ENCODE measurements at places on chromosomes 1 and 21.

DNA sequence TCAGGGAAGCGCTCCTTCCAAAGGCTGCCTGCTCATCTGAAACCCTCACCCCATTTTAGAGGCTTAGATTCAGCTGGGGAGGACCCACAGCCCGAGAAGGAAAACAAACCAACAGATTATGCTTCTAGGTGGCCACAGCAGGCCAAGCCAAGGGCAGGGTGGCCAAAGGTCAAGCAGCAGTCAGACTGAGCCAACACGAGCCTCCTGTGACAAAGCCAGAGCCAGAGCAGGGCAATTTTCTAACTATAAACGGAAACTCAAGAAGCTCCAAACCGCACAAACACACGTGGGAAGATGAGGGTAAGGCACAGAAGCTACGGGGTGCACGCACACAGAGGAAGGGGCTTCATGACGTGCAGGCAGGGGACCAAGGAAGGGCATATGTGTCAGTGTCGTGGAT is 64.1 kb downstream of the PLEKHA6 start:
- DNase-seq, result no peak

DNA sequence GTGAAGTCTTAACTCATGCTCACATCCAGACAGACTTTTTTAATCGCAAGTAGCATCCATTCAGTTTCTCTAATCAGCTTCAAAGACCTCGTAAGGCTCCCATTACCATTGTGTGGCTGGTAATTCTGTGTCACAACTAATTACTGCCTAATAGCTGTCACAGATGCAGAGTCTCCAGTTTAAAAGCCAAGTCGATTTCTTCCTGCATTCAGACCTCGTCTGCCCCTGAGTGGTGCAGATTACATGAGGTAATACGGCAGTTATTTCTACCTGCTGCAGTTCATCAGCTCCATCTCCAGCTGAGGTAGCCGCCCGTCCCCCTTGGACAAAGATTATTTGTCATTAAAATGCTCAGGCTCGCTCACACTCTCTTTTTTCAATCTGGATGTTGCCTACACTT is 34.4 kb upstream of the OLIG2 start:
- peak; percentile 89 for DNase-seq

- DNase-seq, result no peak
Measured at GRCh38 chr1:205978676-205979075, 24.5 kb downstream of the RAB7B start.

GRCh38 chr1:59315529-59316463 is 18.9 kb downstream of the FGGY start:
- DNase-seq, result no peak

- no peak for DNase-seq
Measured at GRCh38 chr21:29245104-29245643, 53.5 kb upstream of the BACH1 start.

DNA sequence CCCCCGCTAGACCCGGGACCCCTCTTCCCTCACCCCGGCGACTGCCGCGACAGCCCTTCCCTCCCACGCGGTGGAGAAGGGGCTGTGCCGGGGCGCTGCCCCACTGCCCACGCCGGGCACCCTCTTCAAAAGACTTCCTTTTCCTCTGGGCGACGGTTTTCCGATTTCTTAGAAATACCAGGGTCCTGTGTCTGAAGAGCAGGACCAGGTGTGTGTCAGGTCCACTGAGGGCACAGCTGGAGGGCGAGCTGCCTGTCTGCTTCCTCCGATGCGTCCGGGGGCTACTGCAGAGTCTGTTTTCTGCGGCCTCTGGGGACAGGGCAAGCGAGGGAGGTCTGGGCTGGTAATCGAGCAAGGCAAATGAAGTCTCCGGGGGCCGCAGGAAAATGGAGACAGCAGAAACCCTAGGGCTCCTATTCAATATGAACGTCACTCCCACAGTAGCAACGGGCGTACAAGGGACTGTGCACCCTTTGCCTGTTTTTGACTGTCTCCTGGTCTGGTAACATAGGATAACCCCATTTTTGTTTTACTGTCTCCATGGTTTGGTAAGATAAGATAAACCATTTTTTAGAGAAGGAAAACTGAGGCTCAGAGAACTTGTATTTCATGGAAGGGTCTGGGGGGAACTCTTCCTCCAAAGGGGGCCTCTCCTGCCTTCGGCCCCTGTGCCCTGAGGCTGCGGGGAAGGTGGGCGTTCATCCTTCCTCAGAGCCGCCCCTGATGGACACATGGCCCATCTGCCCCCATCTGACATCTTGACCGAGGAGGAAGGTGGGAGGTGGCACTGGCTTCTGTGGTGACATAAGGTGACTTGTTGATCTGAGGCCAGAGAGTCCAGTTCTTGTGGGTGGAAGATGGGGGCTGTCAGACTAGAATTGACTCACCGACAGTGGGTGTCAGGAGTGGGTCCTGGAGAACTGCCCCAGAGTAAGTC is 970 bp downstream of the TNFRSF1B start:
- peak; percentile 59 for DNase-seq

- DNase-seq, result no peak
Measured at GRCh38 chr1:38173157-38173831, 126.7 kb upstream of the POU3F1 start.

- DNase-seq, result peak; percentile 68
Measured at GRCh38 chr1:10943991-10944730, 68.3 kb upstream of the TARDBP start.

- DNase-seq, result no peak
Measured at GRCh38 chr1:202688401-202688800, 21.9 kb downstream of the SYT2 start.

- peak; percentile 87 for DNase-seq
Measured at GRCh38 chr1:57329001-57329527, 94.8 kb downstream of the DAB1 start.

- no peak for DNase-seq
Measured at GRCh38 chr1:111332190-111332589, 41.5 kb downstream of the CHIA start.

DNA sequence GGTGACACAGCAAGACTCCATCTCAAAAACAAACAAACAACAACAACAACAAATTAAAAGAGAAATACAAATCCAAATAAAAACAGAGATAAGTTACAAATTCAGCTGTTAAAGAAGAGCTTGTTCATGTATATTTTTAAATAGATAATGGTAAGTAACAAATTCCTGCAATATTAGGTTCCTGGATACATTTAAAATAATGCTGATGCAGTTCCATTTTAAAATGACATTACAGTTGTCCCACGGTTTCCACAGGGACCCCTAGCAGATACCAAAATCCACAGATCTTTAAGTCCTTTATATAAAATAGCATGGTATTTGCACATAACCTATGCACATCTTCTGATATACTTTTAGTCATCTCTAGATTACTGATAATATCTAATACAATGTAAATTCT is 61.5 kb downstream of the ABL2 start:
- DNase-seq, result no peak

DNA sequence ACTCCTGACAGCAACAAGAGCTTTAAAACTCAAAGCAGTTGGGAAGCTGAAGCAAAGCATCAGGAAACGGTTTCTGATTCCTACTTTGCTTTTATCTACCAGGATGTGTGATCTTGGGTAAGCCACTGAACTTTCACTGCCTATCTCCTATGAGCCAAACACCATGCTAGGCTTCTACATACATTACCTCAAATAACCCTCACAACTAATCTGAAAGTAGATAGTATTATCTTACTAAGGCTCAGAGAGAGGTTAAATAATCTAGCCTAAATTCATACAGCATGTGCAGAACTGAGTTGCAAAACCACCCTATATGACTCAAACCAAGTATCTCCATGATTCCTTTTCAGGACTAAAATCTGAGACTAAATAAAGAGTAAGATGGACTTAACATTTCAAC is 83.8 kb downstream of the EVI5 start:
- DNase-seq, result no peak

GRCh38 chr1:110690709-110691365 is 16.1 kb upstream of the KCNA3 start:
- DNase-seq, result no peak

DNA sequence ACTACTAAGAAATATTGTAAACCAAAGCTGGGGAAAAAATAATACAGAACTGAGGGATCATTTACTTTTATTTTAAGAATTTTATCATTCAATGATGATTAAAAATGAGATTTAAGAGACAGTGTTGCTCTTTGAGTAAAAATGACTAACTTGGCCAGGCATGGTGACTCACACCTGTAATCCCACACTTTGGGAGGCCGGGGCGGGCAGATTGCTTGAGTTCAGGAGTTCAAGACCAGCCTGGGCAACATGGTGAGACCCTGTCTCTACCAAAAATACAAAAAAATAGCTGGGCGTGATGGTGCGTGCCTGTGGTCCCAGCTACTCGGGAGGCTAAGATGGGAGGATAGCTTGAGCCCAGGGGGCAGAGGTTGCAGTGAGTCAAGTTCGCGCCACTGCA is 21.8 kb upstream of the PLEKHO1 start:
- DNase-seq, result no peak

- DNase-seq, result no peak
Measured at GRCh38 chr1:238345837-238346236, 455.1 kb upstream of the ZP4 start.

DNA sequence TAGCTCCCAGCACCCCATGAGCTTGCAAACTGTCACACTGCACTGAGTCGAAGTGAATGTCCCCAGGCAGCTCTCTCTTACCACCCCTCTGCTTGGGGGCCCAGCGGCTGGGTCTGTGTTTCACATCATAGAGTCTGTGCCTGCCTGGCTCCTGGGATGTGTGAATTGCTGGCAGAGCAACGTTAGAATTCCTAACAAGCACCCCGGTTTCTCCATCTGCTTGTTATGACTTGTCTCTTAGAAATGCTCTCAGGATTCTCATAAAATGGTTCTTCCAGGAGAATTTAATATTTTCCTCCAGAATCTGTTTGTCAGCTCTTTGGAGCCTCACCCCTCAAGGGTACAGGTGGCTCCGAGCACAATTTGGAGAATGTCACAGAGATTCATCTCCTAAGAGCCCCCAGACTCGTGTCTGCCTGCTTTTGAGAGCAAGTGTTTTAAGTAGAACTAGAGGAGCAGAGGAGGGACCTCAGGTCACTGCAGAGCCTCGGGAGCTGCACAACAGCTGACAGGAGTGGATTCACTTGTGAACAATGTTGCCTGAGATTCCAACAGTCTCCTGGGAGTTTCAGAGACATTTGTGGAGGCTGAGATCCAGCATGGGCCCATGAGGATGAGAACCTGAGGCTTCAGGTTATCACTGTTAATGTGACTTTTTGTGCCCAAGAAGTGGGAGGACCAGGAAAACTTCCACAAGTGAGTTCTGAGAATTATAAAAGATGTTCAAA is 131.5 kb downstream of the KCNJ6 start:
- DNase-seq, result no peak

DNA sequence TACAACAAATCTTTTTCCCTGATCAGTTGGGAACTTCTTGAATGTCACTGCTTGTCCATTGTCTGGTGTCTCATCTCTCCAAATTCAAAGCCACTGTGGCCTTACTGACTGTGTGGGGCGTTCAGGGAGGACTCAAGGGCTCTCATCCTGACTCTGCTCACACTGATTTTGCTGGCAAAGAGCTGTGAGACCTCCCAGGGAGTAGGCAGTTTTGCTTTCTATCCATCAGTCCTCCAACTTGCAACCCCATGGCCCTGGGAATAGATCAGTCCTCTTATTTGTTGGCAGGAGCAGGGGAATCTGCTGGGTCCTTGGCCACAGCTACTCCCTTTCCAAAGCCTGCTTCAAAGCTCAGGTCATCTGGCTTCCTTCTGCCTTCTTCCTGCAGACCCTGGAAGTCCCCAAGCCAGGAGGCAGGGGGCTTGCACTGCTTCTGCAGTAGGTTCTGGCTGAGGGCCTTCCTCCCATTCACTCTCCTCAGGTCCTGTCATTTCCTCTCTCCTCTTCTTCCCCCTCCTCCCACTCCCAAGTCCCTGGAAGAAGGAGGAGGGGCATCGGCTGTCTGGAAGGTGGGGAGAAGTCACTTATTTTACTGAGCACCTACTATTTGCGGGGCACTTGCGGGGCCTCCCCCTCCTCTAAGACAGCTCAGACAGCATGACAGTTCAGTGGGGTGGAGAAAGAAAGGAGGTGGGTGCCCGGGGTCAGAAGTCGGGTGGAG is 876 bp upstream of the NAV1 start:
- peak; percentile 52 for DNase-seq

DNA sequence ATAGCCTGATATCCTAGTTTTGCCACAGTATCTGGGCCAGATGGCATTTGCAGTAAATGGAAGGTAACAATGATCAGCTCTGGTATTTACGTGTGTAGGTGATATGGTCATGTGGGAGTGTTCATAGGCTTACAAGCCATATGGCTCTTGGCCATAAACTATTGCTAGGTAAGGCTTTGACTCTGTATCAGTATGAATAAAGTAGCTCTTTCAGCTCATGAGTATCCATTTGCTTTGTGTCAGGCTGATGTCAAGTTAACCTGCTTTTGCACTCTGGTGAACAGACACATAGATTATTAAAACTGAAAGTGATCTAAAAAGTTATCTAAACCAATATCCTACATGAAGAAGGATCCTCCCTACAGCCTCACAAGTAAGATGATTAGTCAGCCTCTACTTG is 69.0 kb downstream of the DDR2 start:
- no peak for DNase-seq

GRCh38 chr1:9453779-9454418 is 85.4 kb upstream of the SLC25A33 start:
- DNase-seq, result peak; percentile 37

- peak; percentile 87 for DNase-seq
Measured at GRCh38 chr1:157193702-157194391, 55.7 kb upstream of the ETV3 start.

- DNase-seq, result no peak
Measured at GRCh38 chr1:214290424-214291037, 9.6 kb downstream of the SMYD2 start.

- DNase-seq, result no peak
Measured at GRCh38 chr1:214402613-214403083, 121.7 kb downstream of the SMYD2 start.

DNA sequence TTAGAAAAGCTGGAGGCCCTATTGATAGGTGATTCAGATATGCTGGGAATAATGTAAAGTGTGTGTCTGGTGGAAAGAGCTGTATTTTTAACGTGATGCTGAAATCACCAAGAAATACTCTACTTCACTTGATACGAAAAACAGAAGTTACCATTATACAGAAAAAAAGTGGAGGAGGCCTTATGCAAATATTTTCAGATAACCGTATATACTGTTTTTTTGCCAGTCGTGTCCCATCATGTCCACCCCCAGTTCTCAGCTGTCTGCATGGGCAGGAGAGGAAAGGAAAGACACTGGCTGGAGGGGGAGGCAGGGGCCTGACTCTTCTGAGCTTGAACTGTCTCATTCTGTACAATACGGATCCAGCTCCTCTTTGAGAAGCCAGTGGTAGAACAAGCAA is 51.1 kb downstream of the KCNJ6 start:
- DNase-seq, result no peak

GRCh38 chr1:109954041-109954512 is 30.5 kb upstream of the AHCYL1 start:
- DNase-seq, result no peak

DNA sequence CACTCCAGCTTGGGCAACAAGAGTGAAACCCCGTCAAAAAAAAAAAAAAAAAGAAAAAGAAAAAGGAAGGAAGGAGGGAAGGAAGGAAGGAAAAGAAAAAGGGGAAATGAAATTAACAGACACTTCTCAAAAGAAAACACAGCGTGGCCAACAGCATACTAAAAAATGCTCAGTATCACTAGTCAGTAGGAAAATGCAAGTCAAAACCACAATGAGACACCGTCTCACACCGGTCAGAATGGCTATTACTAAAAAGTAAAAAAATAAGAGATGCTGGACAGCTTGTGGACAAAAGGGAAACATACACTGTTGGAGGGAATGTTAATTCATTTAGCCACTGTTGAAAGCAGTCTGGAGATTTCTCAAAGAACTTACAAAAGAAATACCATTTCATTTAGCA is 369.5 kb upstream of the BRINP3 start:
- DNase-seq, result no peak

- DNase-seq, result no peak
Measured at GRCh38 chr21:42905195-42905594, 12.1 kb downstream of the NDUFV3 start.

- peak; percentile 75 for DNase-seq
Measured at GRCh38 chr1:50279622-50280330, 143.5 kb downstream of the DMRTA2 start.

Data from eye (tissue), 1 donor.